ENCODE measurements at places on chromosomes 3 and 15. TPM values are rescaled to one million over a fixed set of nuclear protein-coding genes. Genes with fewer than 3 reads are reported as not detected.

ISL2 gene
- total RNA-seq, result not detected

ZNF620 gene
- total RNA-seq, result 5.1 TPM

CCDC191 gene
- total RNA-seq, result 8.6 TPM

SLCO2A1 gene
- 101 TPM for total RNA-seq

VGLL3 gene
- 49.8 TPM for total RNA-seq

DPPA4 gene
- total RNA-seq, result not detected

SLC35G2 gene
- 7.5 TPM for total RNA-seq

EFL1 gene
- total RNA-seq, result 14.7 TPM

PSTPIP1 gene
- total RNA-seq, result 42.9 TPM

GOLGA8T gene
- total RNA-seq, result not detected

XCR1 gene
- total RNA-seq, result 0.63 TPM

SAMMSON gene
- total RNA-seq, result 25.6 TPM

DNA sequence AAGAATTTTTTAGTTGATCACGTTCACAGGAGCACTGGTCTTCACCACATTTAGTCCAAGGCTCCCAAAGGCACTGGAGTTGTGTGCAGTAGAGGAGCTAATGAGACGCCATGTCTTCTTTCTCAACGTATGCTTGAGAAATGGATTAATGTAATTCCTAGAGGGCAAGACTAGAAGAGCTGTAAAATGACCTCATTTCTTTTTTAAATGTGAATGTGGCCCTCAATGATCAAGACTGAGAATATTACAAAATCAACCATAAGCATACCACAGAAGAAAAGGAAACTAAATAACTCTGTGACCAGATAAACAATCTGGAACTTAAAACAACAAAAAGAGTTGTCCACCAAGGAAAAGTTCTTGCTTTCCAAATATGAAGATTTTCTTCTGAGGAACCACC is 112.1 kb upstream of the THBS1 start:
- DNase-seq, result no peak

- DNase-seq, result no peak
Measured at GRCh38 chr15:72342385-72342784, 22.4 kb upstream of the CELF6 start.

DNA sequence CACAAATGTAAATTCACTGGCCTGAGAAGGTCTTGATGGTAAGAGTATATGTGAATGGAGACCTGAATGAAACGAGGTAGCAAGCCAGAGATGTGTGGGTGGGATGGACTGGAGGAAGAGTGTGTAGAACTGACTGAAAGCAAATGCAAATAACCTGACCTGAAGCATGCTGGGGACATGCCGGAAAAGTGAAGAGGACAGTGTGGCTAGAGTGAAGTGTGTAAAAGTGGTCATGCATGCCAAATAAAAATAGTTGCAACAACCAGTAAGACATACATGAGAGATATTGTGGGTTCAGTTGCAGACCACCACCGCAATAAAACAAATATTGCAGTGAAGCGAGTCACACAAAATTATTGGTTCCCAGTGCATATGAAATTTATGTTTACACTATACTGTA is 82.3 kb downstream of the LPP start:
- DNase-seq, result no peak

DNA sequence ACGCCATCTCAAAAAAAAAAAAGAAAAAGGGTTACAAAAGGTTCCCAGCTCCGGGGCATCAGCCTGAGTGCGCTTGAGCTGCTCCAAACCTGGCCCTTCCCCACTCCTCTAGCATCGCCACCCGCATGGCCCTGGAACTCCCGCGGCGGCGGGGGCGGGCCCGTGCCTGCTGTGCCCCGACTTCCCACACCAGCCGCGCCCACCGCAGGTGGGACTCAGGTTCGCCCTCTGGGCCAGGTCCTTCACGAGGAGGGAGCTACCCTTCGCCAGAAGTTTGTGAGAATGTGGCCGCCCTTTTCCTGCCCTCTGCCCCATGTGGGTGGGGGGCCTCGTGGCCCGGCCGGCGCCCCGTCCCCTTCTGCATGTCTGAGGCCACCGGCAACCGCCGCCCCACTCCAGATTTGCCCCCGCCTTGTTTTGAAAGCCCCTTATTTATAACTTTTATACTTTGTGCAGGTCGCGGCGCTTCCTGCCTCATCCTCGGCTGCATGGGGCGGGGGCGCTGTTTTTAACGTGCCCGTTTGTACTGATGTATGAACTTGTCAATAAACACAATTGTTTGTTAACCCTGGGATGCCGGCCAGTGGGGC is 507 bp upstream of the JMJD7 start:
- no peak for DNase-seq

DNA sequence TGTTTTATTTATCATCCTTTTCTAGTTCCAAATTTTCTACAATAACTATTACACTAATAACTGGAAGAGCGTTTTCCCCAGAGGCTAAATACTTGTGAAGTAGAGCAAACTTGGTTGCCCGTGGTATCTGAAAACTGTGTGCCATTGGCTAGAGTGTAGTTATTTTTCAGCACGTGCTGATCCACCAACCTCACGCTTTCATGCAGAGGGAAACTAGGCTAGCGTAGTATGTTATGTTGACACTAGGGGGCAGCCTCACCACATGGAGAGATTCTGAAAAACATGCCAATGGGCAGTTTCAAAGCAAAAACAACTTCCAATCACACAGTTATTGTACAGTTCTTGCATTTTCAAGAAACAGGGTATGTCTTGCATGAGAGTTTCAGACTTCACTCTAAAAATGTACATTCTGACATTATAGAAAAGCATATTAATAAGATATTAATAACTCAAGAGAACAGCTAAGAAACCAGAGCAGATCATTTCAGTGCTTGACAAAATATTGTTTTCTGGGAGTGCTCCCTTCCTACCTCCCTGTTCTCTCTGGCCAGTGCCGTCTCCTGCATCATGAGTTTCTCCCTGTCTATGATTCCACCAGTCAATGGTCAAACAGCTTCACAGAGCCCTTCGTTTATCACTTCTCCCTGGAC is 39.7 kb downstream of the SPATA12 start:
- DNase-seq, result peak; percentile 64

DNA sequence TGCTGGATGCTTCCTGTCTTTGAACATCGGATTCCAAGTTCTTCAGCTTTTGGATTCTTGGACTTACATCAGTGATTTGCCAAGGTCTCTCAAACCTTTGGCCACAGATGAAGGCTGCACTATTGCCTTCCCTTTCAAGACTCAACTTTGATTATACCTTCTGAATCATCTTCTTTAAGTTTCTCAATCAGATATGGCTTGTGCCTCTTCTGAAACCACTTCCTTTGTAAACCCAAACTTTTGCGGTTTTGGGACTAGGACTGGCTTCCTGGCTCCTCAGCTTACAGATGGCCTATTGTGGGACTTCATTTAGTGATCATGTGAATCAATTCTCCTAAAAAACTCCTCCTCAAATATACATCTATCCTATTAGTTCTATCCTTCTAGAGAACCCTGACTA is 47.1 kb upstream of the CADPS start:
- DNase-seq, result no peak

DNA sequence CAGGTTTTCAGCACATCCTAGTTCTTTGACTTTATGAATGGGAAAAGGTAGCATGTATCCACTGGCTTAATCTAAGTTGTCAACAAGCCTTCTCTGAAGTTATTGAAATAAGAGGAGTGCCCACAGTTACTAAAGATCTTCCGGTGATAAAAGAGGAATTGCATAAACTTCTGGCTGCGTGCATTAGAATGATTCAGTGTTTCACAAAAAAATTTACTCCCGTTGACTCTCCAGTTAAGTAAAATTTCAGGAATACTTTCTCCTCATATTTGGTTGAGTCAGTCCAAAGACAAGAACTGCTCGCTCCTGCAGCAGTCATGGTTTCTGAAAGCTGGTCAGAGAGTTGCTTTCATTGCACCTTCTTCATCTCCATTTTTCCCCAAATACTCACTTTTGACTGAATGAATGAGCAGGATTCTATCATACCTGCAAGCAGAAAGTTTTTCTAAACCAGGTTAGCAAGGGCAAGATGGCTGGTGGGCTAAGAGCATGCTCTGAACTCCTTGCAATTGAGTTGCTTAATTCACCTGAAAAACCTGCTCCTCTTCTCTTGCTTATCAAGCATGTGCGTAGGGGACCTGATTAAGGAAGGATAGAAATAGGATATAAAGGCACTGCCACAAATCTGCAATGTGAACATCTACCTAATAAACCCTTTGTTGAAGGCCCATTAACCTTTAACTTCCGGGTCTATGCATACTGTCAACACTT is 64.2 kb upstream of the TIMP4 start:
- no peak for DNase-seq

DNA sequence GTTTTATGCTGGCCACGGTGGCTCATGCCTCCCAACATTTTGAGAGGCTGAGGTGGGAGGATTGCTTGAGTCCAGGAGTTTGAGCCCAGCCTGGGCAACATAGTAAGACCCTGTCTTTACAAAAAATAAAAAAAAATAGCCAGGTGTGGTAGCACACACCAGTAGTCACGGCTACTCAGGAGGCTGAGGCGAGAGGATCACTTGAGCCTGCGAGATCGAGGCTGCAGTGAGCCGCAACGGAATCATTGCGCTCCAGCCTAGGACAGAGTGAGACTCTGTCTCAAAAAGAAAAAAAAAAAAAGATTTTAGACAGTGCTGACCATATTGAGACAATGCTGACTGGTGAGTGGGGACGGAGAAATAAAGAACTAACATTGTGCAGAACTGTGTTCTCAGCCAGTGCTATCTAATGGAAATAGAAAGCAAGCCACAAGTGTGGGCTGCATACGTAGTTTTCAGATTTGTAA is 67.2 kb downstream of the ST6GAL1 start:
- no peak for DNase-seq

DNA sequence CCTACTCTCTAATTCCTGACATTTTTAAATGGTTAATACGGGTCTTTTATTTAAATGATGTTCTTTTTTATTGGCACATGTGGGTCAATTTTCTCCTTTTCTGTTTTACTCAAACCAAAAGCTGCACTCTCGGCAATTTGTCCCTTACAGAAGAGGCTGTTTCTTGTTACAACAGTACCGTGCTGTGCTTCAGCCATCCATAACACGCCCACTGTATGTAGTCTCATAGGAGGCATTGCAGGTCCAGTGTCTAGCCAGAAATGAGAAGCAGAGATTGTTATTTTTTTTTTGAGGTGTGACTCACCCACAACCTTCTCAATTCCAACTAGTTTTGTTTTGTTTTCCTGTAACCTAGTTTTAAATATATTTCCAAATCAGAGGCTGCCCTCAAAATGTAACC is 164.6 kb downstream of the GMNC start:
- no peak for DNase-seq

GRCh38 chr3:82410366-82410765 is 648.9 kb upstream of the GBE1 start:
- no peak for DNase-seq

GRCh38 chr3:14151471-14152083 is 26.7 kb downstream of the TMEM43 start:
- DNase-seq, result no peak

DNA sequence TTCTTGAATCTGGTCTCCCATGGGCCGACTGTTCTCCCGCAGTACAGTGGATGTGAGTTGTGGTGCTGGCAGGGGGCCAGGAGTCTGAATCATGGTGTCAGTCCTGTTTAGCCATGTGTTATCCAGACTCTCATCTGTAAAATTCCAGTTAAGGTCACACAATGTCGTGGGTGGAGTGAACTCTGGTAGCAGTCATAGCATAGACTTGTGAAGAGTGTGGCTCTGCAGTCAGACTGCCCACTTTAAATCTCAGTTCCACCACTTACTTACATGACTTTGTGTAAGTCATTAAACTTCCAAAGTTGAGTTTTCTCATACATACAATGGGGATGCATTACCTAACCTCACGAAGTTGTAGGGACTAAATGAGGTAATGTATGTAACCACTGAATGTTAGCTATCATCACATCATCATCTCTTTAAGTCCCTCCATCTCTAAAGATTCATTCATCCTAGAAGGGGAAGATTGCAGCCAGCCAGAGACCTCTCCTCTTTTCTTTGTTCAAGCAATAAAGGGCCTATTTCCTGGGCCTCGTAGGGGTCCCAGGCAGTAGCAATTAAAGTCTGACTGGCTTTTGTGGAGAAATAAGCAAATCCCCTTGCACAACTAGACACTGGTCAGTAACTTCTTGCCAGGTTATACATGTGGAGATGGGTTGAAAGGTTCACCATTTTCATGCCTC is 93.9 kb downstream of the PCCB start:
- peak; percentile 93 for DNase-seq

GRCh38 chr3:51967384-51968169 is at the start of gene PCBP4:
PCBP4 (minus strand) TSS chr3:51967454; CDS start chr3:51961240, 6,214 bp downstream.
- DNase-seq, result peak; percentile 90

DNA sequence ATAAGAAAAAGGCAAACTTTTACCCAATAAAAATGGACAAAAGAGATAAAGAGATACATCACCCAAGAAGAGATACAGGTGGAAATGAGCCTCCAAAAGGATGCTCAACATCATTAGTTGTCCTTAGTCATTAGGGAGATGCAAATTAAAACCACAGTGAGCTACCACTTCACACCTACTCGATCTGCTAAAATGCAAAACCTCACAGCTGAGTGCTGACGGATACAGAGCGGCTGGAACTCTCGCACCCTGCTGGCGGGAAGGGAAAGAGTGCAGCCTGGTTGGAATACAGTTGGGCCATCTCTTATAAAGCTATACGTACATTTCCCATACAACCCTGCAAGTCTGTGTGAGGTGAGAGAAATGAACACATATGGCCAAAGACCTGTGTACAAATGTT is 78.5 kb upstream of the PRR20G start:
- no peak for DNase-seq

DNA sequence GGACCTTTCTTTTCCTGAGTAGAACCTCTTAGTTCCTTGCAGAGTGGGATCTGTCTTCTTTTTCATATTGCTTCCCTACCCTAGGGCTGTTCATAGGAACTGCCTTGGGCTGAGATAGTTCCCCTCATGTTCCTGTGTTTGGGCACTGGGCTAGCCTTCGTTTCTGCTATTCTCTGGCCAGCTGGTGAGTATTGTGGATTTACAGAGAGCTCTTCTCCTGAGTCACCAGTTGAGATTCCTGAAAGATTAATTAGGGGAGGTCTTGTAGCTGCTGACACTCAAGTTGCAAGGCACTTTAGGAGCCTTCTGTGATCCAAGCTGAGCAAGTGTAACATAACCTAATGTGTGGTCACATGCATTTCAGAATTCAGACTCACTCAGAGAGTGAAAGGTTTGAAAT is 30.7 kb downstream of the CHD2 start:
- DNase-seq, result no peak

- DNase-seq, result no peak
Measured at GRCh38 chr15:69456208-69457166, 3.9 kb downstream of the RPLP1 start.

GRCh38 chr15:50302581-50302980 is 37.1 kb upstream of the HDC start:
- no peak for DNase-seq

DNA sequence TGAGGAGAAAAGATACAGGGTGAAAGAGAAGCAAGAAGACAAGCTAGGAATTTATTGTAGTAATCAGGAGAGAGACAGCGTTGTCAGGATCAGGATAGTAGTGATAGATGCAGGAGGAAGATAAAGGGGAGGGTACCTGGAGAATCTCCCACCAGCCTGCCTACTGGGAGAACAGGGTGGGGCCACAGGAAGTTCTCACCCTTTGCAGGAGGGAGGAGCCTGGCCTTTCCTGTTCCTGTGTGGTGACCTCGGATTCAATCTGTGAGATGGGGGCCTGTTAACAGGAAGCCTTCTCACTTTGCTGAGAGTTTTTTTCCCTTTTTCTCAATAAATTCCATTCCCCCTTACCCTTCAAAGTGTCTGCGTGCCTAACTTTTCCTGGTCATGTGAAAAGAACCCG is 37.6 kb downstream of the GMPS start:
- DNase-seq, result no peak

- DNase-seq, result no peak
Measured at GRCh38 chr3:169678122-169678521, 14.6 kb upstream of the MECOM start.

All from aorta (tissue), 5 donors.